ENCODE measurements at places on chromosomes 3 and 15.

DNA sequence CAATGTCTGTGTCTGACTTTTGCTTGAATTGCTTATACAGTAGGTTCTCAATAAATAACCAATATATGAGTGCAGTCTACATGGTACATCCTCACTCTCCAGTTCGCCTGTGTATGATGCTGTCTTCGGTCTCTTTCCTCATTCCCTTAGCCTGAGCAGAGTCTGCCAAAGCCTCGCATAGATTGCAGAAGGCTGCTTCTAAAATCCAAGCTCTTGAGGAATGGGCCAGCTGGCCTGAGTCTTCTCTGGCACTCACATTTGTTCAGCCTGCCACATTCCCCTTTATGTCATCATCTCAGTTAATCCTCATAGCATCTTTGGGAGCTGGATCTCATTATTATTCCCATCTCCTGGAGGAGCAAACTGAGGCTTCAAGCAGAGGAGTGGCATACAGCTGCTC, 27.2 kb upstream of the ADAMTS7 start:
- DNase-seq = no peak

DNA sequence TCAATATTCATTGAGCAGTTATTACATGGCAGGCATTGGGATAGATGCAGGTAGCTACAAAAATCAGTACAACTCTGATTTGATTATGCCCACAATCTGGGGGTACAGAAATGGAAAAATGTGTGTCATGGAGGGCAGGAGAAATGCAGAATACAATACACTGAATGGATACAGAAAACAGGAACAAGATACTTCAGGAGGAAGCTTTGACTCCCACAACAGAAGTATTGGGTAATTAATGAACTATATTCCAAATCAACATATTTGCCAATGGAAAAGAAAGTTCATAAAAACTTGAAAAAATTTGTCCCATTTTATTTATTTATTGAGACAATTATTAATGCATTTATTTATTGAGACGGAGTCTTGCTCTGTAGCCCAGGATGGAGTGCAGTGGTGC, 207.0 kb downstream of the SUCLG2 start:
- no peak for DNase-seq

GRCh38 chr3:197600796-197601565, 45.2 kb upstream of the BDH1 start:
- DNase-seq = no peak

- DNase-seq = no peak
Measured at GRCh38 chr3:8238432-8238831, 263.2 kb upstream of the LMCD1 start.

- DNase-seq = no peak
Measured at GRCh38 chr15:56537881-56538280, 72.9 kb upstream of the MNS1 start.

DNA sequence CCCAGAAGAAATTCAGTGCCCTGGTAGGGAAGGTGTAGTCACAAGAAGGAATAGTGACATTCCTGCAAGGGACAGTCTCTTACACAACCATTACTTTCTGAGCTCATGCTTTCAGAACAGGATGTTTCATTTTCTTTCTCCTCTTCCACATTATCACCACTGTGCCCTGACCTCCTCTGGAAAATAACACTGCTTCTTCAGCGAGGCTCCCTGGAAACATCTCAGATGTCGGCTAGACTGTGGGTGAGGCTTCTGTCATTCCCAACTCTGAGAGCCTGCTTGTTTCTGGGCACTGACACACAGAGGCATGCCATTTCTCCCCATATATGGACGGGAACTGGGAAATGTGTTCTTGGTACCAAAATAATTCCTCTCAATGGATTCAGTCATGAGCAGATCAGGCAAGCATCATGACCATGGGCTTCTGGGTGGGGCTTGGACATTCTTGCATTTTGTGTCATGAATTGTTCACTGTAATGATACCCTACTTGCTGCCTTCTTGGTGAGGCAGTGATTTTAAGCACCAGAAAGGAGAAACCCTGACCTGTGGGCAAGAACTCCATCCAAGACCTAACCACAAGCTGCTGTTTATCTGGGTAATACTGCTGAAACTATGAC, 14.3 kb upstream of the TNFAIP8L3 start:
- DNase-seq = no peak

DNA sequence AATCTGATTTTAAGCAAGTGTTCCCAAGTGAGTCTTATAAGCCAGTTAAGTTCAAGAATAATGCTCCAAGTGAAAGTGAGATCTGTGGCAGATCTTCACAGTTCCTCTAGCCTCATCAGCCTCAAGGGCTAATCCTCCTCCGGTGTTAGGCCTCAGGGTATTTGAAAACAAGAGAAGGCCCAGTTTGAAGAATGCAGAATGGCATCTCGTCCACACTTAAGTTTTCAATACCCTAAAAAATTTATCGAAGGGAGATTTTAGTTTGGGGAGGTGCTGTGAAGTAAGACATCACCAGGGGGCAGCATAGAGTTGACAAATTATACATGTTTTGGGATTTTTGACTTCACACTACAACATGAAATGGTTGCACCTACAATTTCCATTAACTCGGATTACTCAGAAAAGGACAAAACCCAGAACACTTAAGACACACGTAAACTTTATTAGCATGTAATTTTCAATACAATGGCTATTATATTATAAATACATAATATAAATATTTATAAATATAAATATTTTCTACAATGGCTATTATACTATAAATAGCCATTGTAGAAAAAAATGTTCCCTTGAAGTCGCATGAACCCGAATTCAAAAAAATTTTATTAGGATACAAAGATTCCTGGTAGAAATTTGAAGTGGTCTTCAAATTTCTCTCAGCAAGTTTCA, 2.3 kb upstream of the TMEM266 start:
- DNase-seq = no peak

DNA sequence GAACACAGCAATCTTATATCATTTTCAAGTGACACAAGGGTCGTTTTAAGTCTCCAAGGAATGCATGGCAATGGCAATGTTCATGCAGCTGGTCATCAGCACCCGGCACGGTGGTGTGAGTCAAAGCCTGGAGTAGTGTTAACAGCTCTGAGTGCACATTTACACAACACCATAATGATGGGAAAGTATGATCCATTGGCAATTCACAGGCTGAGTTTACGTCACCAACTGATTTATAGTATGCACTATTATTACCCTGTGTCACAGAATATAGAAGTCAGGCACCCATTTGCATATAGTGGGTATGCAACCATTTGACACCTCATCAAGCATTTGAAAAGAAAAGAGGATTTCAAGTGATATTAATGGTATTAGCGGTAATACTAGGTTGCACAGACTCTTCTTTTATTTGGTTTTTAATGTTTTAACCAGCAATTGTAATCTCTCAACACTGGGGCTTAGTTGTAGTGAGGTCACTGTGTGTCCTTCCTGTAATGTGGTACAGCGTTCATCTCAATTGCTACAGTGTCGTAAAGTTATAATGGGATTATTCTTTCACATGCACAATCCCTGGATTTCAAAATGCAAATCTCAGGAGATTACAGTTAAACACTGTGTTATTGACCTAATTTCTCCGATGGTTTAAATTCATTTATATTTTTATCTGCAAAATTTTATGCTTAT, 113.8 kb downstream of the C3orf38 start:
- DNase-seq = no peak

GRCh38 chr15:89761929-89762328, 10.9 kb upstream of the MESP1 start:
- DNase-seq = no peak

GRCh38 chr15:88803241-88803919, at the start of gene ACAN:
Gene ACAN, plus strand, starts transcription at chr15:88803436. Its CDS starts 32,771 bp downstream, at chr15:88836207.
- DNase-seq = no peak

DNA sequence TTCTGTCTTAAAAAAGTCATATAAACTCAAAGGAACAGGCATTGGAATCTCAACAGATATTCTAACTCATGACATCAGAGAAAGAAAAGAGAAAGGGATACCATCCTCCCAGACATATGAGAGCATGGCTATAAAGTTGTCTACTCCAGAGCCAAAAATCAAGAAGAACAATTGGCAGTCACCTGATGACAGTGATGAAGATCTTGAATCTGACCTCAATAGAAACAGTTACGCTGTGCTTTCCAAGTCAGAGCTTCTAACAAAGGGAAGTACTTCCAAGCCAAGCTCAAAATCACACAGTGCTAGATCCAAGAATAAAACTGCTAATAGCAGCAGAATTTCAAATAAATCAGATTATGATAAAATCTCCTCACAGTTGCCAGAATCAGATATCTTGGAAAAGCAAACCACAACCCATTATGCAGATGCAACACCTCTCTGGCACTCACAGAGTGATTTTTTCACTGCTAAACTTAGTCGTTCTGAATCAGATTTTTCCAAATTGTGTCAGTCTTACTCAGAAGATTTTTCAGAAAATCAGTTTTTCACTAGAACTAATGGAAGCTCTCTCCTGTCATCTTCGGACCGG, 35.9 kb downstream of the UNC13C start:
- no peak for DNase-seq

GRCh38 chr3:98839846-98840245, 61.6 kb downstream of the DCBLD2 start:
- DNase-seq = no peak

GRCh38 chr3:185988080-185988815, 50.4 kb upstream of the TRA2B start:
- no peak for DNase-seq

- DNase-seq = no peak
Measured at GRCh38 chr15:99605490-99605931, 39.7 kb downstream of the MEF2A start.

GRCh38 chr15:64582202-64582601, 121.8 kb downstream of the ZNF609 start:
- no peak for DNase-seq

DNA sequence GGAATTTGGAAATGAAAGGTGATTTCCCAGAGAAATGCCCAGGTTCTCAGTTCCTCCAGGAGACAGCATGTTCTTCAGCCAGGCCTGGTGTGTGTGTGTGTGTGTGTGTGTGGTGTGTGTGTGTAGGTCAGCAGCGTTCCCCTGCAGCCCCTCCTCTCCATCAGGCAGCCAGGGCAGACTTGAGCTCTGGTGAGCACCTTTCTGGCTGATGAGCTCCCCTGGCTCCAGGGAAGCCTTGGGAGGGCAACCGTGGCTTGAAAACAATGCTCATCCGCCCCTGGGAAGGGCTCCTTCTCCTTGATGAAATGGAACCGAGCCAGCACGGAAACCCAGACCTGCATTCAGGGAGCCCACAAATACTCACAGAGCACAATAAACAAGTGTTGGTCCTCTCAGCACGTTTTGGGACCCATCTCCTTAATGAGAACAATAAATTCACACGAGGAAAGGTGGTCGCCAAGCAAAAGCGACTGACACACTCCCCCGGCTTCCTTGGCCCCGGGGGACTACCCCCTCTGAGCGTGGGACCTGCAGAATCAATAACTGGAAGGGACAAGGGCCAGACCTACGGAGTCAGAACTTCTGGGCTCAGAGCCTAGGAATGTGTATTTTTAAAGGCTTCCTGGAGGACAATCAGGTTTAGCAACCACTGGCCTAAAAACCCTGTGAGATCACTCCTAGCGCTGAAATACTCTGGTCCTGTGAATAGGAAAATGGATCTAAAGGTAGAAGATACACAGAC, 38.6 kb upstream of the HES1 start:
- no peak for DNase-seq

DNA sequence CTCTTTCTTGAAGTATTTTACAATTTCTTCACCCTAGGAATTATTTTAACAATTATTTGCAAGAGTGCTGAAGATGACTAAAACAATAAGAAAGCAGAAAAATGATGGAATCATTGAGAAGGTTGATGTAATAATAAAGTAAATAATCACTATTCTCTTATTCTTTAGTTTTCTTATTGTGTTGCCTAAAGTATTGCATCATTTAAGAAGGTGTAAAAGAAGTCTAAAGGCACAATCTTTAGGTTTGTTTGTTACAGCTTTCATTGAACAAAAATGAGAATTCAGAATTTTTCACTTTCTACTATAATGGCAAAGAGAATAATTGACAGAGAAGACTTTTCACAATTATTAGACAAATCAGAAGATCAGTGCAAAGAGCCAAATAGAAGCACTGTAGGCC, 65.2 kb downstream of the ASTE1 start:
- no peak for DNase-seq

GRCh38 chr3:168539909-168540308, 444.2 kb upstream of the GOLIM4 start:
- no peak for DNase-seq

- DNase-seq = no peak
Measured at GRCh38 chr15:67784090-67784781, 41.1 kb upstream of the SKOR1 start.

- no peak for DNase-seq
Measured at GRCh38 chr3:45599424-45599886, 4.9 kb downstream of the LIMD1 start.

GRCh38 chr3:94513600-94513999, 450.7 kb downstream of the NSUN3 start:
- DNase-seq = no peak

DNA sequence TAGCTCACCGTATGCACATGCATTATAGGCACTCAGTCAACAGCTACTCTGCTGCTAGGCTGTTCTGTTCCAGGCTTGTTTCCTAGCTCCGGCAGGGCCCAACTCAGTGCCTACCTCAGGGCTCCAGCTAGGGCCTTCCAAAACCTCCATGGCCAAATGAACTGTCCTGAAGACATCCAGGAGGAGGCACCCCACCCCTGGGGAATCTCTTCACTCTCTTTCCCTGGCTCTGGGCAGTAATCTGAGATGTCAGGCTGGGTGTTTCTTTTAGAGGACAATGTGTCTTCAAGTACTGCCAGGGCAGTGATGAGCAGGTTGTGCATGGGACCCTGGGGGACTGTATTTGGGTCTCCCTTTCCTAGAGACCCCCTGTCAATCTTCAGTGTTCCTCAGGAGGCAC, 38.3 kb upstream of the TPM1 start:
- no peak for DNase-seq

DNA sequence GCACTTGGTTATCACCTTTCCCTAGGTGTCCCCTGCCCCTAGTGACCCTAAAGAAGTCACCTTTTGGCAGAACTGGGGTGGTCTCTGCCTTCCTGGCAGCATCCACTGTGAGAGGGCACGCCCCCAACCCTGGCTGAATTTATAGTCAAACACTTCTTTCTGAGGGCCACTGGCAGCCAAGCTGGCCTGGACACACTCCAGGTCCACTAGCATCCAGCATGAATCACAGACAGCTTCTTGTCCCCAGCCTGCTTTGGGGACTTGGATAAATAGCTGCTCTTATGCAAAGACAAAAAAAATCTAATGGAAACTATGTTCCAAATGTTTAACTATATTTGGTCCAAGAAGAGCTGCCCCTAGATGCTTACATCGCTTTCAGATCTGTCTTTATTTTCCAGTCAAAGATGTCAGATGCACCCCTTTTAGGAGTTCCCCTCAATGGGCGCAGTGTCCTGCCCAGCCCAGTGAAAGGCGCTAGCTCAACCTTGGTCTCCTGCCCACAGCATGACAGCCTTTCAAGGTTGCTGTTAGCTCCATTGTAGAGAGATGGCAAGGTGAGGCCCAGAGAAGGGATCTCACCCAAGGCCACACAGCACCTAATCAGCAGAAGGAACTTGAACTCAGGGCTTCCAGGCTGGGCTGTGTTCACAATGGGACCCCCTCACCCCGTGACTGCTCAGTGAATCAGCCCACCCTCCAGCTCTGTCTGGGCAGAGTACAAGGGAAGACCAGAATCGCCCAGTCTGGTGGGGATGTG, 7.0 kb downstream of the RASL12 start:
- peak; percentile 72 for DNase-seq

- DNase-seq = no peak
Measured at GRCh38 chr3:51686512-51687215, 15.6 kb downstream of the TEX264 start.

Measured in sigmoid colon (tissue), 7 donors.